ENCODE measurements at places on chromosomes 11 and 22.

DNA sequence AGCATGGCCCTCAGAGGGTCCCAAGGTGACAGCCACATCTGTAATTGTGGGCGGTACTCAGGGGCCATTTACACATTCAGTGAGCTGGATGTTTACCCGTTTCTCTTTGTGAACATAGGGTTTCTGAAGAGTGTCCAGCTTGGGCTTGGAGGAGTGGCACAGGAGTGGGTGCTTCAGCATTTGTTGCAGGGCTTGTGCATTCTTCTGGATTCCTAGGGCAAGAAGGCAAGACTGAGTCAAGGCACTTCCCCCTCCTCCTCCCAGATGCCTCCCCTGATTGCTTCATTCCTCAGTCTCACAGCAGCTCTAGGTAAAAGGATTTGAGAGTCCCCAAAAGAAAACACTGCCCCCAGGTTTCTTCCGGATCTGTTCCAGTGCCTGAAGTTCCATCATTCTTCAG, 95.4 kb downstream of the RNF169 start:
- no peak for DNase-seq

GRCh38 chr22:20532256-20532993, 25.0 kb downstream of the MED15 start:
- no peak for DNase-seq

DNA sequence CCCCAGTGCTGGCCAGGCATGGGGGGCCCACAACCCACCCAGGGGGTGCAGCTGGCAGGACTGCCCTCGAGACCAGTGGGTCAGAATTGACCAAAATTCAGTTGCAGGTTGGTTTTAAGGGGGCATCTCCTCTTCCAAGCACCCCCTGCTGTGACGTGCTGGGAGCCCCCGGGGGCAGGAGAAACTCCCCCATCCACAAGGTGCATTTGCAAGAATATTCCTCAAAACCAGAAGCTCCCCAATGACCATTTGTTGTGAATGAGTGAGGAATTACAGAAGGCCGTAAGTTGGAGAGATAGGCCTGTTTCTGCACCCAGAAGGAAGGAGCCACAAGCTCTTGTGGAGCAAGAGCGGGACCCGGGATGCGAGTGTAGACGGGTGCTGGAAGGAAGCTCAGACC, 414.5 kb downstream of the BRD1 start:
- DNase-seq: no peak

- no peak for DNase-seq
Observed at GRCh38 chr11:47021965-47022364, 85.4 kb downstream of the CSTPP1 start.

- no peak for DNase-seq
Observed at GRCh38 chr11:117623831-117624271, 173.2 kb downstream of the DSCAML1 start.

- no peak for DNase-seq
Observed at GRCh38 chr11:86743223-86744118, 56.9 kb upstream of the PRSS23 start.

- DNase-seq: no peak
Observed at GRCh38 chr11:44453871-44454270, 111.6 kb upstream of the CD82 start.
